ENCODE measurements at places on chromosomes 13 and 19.

DNA sequence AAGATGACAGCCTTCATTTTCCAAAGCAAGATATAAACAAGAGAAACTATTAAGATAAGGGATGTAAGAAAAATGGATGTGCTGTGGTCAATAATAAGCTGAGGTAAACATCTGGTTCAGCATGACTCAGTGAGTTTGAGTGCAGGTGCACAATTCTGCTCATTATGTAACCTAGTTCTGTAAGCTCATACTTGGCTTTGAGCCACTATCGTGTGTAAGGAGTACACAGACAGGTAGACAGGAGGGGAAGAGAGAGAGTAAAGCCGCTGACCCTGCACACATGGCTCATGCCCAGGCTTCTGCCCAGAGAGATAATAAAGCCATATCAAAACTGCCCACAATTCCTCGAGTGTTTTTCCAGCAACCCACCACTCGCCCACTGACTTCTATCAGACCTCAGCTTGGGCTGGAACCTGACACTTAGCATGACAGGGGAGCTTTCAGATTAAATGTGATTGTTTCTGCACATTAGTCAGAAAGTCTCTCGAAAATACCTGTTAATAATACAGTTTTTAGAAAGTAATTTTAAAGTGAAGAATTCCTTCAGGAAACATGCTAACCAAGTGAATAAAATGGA, 51.7 kb downstream of the ZNF91 start:
- no peak for DNase-seq

- peak; percentile 24 for DNase-seq
Observed at GRCh38 chr13:98992355-98992754, 14.5 kb upstream of the DOCK9 start.

DNA sequence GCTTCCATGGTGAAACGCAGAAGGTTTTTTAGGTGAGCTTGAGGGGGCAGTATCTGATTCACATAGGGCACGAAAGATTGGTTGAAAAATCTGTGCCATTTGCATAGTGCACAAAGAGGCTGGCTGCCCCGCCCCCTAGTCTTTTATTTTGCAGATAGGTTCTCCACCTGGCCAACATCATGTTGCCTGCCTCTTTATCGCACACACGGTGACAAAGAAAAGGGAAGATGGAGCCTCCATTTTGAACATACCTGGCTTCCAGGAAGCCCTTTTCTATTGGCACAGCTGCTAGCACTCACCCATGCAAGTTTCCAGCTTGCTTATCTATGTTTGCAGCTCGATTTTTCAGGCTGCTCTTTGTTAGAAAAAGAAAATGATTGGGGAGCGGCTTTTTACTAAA, 316.2 kb upstream of the KLHL1 start:
- DNase-seq, result no peak

DNA sequence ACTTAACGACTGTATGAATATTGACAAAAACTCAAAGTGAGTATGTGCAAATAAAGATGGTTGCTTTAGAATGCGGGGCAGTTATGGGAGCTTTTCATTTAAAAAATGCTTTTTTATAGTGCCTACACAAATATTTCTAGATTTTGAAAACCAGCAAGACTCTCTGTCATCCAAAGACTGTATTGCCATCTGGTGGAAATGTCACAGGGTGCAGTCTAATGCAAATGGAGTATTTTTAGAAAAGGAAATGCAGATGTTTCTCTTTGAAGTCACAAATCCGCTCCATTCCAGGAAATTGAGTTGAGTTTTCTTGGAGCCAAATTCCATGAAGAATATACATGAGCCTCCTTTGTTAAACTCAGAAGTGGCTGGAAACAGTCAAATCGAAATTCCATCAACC, 2.3 kb upstream of the C1QTNF9B start:
- peak; percentile 21 for DNase-seq

GRCh38 chr13:66405908-66406802, 824.0 kb downstream of the PCDH9 start:
- no peak for DNase-seq

DNA sequence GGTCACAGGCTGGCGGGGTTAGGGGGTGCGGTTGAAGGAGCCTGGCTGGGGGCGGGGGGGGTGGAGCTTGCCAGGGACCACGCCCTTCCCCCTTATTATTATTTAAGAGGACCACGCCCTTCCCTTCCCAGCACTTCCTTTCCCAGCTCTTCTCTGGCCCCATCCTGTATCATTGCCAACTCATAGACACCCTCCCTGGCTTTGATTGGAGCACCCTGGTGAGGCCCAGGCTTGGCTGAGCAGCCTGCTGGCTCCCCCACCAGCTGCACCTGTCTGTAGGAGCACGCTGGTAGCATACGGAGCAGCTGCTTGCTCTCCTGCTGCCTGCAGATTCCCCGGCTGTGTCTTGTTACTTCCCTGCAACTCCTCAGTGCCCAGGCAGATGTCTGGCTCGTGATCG, 62.5 kb upstream of the PDX1 start:
- no peak for DNase-seq

GRCh38 chr13:33976965-33977364, 159.0 kb downstream of the RFC3 start:
- DNase-seq, result no peak

All from inflammatory macrophage treated with lipopolysaccharide for 4 hours (primary cell).